ELR (cell line): ENCODE measurements at places on chromosomes 3 and 15.

- no peak for DNase-seq
These were observed 118.7 kb upstream of the KLHL25 start for GRCh38 chr15:85913461-85913860.

- DNase-seq = no peak
These were observed 259.6 kb downstream of the LRTM1 start for GRCh38 chr3:54668236-54668635.

- peak; percentile 0 for DNase-seq
These were observed 67.4 kb downstream of the SNRPN start for GRCh38 chr15:25022233-25022632.

DNA sequence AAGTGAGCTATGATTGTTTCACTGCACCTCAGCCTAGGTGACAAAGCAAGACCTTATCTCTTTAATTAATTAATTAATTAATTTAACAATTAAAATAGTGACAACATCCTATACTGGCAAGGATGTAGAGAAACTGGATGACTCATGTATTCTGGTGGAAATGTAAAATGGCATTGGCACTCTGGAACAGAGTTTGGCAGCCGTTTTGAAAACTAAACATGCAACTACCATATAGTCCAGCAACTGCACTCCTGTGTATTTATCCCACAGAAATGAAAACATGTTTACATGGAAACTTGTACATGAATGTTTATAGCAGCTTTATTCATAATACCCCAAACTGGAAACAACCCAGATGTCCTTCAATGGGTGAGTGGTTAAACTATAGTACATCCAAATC lies 56.6 kb downstream of the ANP32A start:
- no peak for DNase-seq

DNA sequence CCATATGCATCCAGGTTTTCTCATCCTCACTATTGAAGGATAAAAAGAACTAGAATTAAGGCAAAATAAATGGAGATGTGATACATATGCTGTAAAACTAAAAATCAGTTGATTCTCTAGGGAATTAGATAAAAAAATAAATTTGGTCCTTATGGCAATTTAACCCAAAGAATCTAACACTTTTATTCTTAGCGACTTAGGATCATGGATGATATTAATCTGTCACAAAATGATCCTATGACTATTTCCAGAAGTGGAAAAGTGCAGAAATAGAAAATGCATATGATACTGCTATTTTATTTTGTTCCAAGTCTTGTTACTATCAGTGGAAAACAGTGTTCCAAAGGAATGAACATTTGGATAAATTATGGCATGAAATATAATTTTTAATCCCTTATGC lies 746.3 kb downstream of the ROBO2 start:
- no peak for DNase-seq

DNA sequence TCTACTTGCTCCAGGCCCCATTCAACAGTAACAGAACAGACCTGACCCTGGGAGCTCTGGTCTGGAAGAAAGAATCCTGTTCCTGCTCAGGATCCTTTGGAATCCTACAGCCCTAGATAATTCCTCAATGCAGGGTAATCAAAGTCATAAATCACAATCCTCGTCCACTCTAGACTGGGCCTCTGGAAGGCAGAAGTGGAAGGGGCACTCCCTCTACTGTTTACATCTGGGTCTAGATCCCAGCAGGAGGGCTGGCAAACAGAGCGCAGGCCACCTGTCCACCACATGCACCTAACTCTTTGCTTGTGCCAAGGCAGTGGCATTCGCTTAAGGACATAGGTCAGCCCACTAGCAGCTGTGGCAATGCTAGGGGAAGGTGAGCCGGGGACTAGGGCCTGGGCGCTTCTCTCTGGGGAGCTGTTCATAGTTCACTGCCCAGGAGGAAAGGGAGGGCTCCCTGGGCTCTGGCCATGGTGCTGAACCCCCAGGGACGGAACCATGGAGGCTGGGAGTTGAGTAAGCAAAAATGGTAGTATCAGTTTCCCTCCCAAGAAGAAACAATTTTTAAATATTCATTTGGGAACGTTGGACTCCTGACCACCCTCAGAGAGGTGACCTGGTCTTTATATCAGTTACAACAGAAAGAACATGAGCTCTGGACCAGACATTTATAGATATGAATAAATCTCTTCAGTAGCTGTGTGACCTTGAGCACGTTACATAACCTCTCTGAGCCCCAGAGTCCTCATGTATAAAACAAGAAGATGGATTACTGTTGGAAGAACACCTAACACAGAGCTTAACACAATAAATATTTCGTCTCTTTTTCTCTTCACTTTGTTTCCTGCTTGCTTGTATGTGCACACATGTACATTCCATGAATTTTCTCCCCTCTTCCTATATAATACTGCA lies 90.2 kb downstream of the NTRK3 start:
- peak; percentile 13 for DNase-seq
